ENCODE measurements at places on chromosomes 2 and 18. TPM values are rescaled to one million over a fixed set of nuclear protein-coding genes. Genes with fewer than 3 reads are reported as not detected.

DNA sequence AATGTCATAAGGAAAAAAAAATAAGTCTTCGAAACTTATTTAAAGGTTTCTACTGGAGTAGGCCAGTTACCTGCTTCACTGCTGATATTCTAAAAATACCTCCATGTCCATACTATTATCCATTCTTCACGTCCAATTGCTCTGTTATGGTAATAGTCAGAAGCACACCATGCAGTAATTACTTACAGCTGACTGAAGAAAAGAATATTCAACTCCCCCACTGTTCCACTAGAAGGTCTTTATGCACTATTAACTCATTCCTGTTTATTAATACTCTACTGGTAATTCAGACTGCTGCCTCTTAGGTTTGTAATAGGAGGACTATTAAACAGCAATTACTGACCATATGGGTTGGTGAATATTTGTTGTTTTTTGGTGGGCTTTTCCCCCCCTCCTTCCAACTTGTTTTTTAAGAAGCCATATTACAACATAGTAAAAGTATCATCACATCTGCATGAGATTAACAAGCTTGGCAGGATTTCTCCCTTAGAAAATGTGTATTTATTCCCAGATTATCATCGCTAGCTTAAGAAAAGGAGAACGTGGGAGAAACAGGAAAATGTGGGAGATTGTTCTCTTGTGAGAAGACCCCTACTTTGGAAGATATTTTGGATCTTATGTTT lies 806.4 kb upstream of the FANCL start:
- H3K27ac ChIP-seq: no peak overlapping the region
- H3K4me1 ChIP-seq: no peaks in the 10 kb centered on the region
- no peak overlapping the region for H3K4me3 ChIP-seq
- DNase-seq: no peak
- no peaks in the 10 kb centered on the region for H3K36me3 ChIP-seq
- H3K27me3 ChIP-seq: no peaks in the 10 kb centered on the region

DNA sequence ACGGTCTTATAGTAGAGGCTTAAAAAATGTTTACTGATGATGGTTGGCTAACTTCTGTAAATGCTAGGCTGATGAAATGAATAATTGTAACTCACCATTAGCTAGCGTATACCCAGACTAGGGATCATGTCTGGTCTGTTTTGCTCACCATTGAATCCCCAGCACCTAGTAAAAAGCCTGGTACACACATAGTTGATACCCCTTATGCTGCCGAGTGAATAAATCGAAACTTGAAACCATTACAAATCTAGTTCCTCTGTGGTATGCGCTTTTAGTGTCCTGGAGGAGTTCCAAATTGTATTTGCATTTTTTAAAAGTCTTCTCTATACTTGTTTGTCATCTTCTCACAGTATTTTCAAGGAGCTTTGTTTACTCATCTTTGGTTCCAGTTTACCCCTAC lies 1.3 kb downstream of the TAF1B start:
- H3K27me3 ChIP-seq: no peaks in the 10 kb centered on the region
- H3K27ac ChIP-seq: peak overlapping the region; percentile 92
- H3K4me1 ChIP-seq: peaks cover 38% of the 10 kb centered on the region
- H3K4me3 ChIP-seq: peak overlapping the region; percentile 96
- DNase-seq: no peak

The SCN9A gene
- not detected for total RNA-seq

The IL1R1 gene
- 14.3 TPM for total RNA-seq

Measured in T-helper 17 cell (primary cell).